ENCODE measurements at places on chromosomes 3 and 15.

GRCh38 chr3:37041546-37042195 lies 48.4 kb downstream of the MLH1 start:
- DNase-seq, result no peak

DNA sequence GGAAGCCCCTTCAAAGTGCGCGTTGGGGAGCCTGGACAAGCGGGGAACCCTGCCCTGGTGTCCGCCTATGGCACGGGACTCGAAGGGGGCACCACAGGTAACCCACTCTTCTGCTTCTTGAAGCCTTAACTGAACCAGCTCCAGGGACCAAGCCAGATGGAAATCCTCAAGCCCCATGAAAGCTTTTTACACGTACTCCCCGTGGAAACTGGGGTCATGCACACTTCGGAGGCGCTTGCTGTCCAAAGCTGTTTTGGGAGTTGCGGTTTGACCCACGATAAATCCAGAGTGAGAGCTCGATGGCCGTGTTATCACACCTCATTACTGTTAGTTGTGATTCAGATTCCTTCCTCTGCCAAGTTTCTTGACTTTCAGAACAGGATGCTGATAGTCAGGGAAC lies 47.5 kb downstream of the DNASE1L3 start:
- no peak for DNase-seq

GRCh38 chr15:58515807-58516206 lies 84.0 kb downstream of the LIPC start:
- DNase-seq, result no peak

- no peak for DNase-seq
Measured at GRCh38 chr15:49037546-49037940, 8.7 kb downstream of the SECISBP2L start.

DNA sequence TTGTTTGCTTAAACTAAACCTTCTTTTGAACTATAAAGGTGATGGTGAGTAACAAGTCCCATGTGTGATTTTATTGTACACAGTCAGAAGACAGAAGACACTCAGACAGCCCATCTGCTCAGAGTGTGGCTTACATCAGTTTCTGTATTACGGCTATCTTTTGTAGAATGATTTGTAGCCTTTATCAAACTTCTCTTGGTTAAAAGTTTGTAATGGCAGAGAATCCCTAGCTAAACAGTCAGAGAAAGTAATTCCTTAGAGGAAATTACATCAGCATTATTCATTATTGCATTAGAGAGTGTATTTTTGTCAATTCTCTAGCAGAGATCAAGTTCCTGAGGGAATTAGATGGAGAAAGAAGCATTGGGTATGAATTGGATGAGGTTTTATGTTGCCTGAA lies 500.8 kb downstream of the CNTN4 start:
- no peak for DNase-seq

DNA sequence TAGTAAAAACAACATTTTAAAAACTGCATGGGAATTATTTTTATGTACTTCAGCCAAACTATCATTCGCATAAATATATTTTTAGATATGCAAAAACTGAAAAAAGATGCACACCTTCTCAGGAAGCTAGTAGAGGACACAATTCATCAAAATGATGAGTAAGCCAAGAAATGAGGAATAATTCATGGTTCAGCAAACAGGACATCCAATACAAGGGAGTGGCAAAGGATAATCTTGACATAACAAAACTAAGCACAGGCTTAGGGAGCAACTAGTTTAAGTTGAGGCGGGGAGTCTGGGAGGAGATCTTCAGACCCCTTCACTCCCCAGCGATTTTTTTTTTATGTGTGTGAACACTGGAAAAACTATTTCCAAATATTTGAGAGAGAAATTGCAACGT lies 93.7 kb downstream of the ZNF280D start:
- no peak for DNase-seq

GRCh38 chr15:91104111-91104510 lies 4.1 kb downstream of the SV2B start:
- DNase-seq, result no peak

- no peak for DNase-seq
Measured at GRCh38 chr3:24133436-24133835, 188.3 kb downstream of the NR1D2 start.

GRCh38 chr3:55165704-55166405 lies 238.0 kb upstream of the LRTM1 start:
- no peak for DNase-seq

DNA sequence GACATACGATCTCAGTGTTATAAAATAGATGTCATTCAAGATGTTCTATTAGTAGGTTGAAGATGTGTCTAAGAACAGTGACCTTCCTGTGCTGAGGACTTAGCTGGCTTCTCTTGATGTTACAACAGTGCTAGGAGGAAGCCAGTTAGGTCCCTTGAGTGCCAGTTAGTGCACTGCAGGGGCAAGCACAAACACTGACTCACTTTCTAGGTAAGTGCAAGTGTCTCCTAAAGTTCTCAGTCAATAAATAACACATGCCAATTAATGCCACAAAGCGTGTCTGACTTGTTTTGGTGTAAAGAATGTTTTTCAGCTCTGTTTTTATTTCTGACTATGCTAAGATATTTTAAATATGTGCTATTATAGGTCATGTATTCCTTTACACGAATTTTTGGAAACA lies 211.8 kb downstream of the NAALADL2 start:
- DNase-seq, result no peak

- no peak for DNase-seq
Measured at GRCh38 chr15:79897380-79897678, 515 bp upstream of the MTHFS start.
